ENCODE measurements at places on chromosomes 4 and X.

GRCh38 chr4:159117968-159118367 is 15.1 kb downstream of the RAPGEF2 start:
- H3K36me3 ChIP-seq: no peaks in the 10 kb centered on the region
- H3K27me3 ChIP-seq: no peaks in the 10 kb centered on the region
- DNase-seq: no peak
- no peak overlapping the region for H3K27ac ChIP-seq
- no peak overlapping the region for H3K4me3 ChIP-seq

DNA sequence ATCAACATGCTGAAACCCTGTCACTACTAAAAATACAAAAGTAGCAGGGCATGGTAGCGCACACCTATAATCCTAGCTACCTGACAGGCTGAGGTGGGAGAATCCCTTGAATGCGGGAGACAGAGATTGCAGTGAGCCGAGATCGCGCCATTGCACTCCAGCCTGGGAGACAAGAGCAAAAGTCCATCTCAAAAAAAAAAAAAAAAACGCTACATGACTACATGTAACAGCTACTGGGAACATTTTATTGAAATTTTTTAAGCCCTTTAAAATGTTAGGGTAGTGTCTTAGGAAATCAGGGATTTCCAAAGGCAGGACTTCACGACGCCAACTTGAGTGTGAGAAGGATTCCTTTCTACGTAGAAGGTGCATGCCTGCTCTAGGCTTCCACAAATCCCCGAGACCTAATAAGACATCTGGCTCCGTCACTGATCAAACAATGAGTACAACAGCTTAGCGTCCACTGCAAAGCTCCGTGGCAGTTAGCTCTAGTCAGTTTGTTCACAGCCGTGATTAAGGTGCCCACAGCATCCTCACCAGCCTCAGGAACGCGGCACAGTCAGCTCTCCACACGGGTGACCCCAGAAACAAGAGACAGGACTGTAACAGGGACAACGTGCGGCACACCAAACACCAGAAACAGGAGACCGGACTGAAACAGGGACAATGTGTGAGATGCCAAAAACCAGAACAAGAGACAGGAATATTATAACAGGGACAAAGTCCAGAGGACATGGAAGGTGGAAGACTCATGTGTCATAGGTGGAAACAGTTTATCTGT is 33.7 kb downstream of the DHRSX start:
- no peaks in the 10 kb centered on the region for H3K4me1 ChIP-seq
- no peak overlapping the region for H3K27ac ChIP-seq
- no peaks in the 10 kb centered on the region for H3K27me3 ChIP-seq
- no peaks in the 10 kb centered on the region for H3K36me3 ChIP-seq
- DNase-seq: no peak

- no peaks in the 10 kb centered on the region for H3K27me3 ChIP-seq
- H3K4me3 ChIP-seq: no peak overlapping the region
- no peaks in the 10 kb centered on the region for H3K36me3 ChIP-seq
- DNase-seq: no peak
Measured at GRCh38 chr4:14428125-14428524, 574.2 kb upstream of the CPEB2 start.

GRCh38 chrX:22674932-22675331 is 324.8 kb upstream of the DDX53 start:
- no peaks in the 10 kb centered on the region for H3K4me1 ChIP-seq
- H3K27ac ChIP-seq: no peak overlapping the region
- H3K36me3 ChIP-seq: no peaks in the 10 kb centered on the region
- DNase-seq: no peak
- H3K27me3 ChIP-seq: no peaks in the 10 kb centered on the region
- no peak overlapping the region for H3K4me3 ChIP-seq

GRCh38 chr4:14749910-14750309 is 252.4 kb upstream of the CPEB2 start:
- no peak overlapping the region for H3K4me3 ChIP-seq
- no peaks in the 10 kb centered on the region for H3K4me1 ChIP-seq
- no peaks in the 10 kb centered on the region for H3K27me3 ChIP-seq
- no peak for DNase-seq
- no peaks in the 10 kb centered on the region for H3K36me3 ChIP-seq
- no peak overlapping the region for H3K27ac ChIP-seq

DNA sequence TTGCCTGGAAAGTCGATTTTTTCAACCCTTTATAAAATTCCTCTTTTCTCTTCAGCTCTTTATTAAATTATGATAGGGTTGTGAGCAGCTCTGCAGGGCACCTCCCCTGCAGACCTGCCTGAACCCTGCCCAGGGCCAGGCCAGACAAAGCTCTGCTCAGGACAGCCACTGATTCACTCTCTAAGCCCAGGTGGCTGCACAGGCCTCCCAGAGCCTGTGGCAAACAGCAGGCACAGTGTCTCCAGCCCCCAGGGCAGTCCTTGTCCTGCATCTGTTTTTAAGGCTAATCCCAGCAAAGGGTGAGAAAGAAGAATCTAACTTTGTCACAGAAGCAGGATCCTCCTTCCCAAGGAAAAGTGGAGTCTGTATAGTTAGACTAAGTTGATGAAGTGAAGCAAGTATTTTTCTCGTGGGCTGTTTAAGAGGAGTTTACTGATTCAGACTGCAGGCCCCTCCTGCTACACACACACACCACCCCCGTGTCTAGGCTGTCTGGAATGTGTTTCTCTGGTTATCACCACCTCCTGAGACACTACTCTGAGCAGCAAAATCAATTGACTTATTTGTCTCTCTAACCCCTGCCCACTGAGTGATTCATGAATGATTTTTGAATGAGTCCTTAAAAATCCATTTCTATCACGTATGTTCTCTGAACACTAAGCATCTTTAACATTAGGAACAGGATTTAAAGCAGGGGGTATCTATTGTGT is 101.7 kb downstream of the CHIC2 start:
- DNase-seq: peak; percentile 60
- peak overlapping the region; percentile 58 for H3K27ac ChIP-seq
- H3K4me1 ChIP-seq: peaks cover 21% of the 10 kb centered on the region
- H3K36me3 ChIP-seq: no peaks in the 10 kb centered on the region
- no peaks in the 10 kb centered on the region for H3K27me3 ChIP-seq
- no peak overlapping the region for H3K4me3 ChIP-seq

DNA sequence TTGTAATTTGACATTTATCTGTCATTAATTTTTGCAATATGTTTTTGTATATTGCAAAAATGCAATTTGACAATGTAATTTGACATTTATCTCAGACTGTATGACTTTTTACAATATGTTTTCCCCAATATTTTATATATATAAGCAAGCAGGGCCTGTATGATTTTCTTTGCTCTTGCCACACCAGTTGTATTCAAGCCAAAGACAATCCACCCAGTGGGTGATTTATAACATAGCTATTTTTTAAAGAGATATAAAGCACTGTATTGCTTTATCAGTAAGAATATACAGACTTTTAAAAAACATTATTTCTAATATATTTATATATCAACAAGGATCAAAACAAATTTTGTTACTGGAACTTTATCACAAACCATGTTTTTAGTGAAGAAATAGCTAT is 47.3 kb downstream of the SLIT2 start:
- DNase-seq: no peak
- H3K27ac ChIP-seq: no peak overlapping the region
- H3K4me1 ChIP-seq: peaks cover 4% of the 10 kb centered on the region
- H3K27me3 ChIP-seq: no peaks in the 10 kb centered on the region
- no peaks in the 10 kb centered on the region for H3K36me3 ChIP-seq

- no peak overlapping the region for H3K4me3 ChIP-seq
- no peak overlapping the region for H3K27ac ChIP-seq
- no peaks in the 10 kb centered on the region for H3K27me3 ChIP-seq
- H3K36me3 ChIP-seq: no peaks in the 10 kb centered on the region
- no peak for DNase-seq
Measured at GRCh38 chrX:30822764-30823163, 66.3 kb downstream of the TAB3 start.

GRCh38 chrX:71067089-71067488 is 1.0 kb downstream of the SNX12 start:
- H3K4me1 ChIP-seq: no peaks in the 10 kb centered on the region
- no peaks in the 10 kb centered on the region for H3K27me3 ChIP-seq
- H3K27ac ChIP-seq: peak overlapping the region; percentile 66
- H3K36me3 ChIP-seq: no peaks in the 10 kb centered on the region
- peak overlapping the region; percentile 53 for H3K4me3 ChIP-seq
- no peak for DNase-seq

GRCh38 chrX:131621650-131622049 is 77.8 kb downstream of the OR13H1 start:
- no peak overlapping the region for H3K4me3 ChIP-seq
- H3K27me3 ChIP-seq: no peaks in the 10 kb centered on the region
- H3K36me3 ChIP-seq: no peaks in the 10 kb centered on the region
- H3K4me1 ChIP-seq: no peaks in the 10 kb centered on the region
- H3K27ac ChIP-seq: no peak overlapping the region

DNA sequence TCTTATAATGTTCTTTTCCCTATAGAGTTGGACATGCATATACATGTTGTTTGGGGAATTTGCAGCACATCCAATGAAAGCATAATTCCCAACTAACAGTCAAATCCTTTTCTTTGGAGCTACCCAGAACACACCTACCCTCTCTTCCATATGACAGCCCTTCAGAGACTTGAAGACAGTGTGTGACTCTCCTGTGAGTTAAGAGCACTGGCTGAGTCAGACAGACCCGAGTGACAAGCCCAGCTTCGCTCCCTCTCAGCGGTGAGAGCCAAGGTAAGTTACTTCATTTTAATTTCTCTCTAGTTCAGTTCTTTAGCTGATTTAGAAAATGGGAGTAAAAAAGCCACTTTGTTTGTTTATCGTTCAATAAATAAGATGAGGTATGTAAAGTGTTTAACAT is 86.3 kb downstream of the RTL9 start:
- peaks cover 5% of the 10 kb centered on the region for H3K4me1 ChIP-seq
- H3K27ac ChIP-seq: no peak overlapping the region
- no peaks in the 10 kb centered on the region for H3K36me3 ChIP-seq

Data from keratinocyte (primary cell).